Astrocyte of the hippocampus (primary cell): ENCODE measurements at places on chromosomes 2 and 18.

- peak; percentile 89 for DNase-seq
Measured at GRCh38 chr18:49849331-49850217, 36.2 kb upstream of the ACAA2 start.

DNA sequence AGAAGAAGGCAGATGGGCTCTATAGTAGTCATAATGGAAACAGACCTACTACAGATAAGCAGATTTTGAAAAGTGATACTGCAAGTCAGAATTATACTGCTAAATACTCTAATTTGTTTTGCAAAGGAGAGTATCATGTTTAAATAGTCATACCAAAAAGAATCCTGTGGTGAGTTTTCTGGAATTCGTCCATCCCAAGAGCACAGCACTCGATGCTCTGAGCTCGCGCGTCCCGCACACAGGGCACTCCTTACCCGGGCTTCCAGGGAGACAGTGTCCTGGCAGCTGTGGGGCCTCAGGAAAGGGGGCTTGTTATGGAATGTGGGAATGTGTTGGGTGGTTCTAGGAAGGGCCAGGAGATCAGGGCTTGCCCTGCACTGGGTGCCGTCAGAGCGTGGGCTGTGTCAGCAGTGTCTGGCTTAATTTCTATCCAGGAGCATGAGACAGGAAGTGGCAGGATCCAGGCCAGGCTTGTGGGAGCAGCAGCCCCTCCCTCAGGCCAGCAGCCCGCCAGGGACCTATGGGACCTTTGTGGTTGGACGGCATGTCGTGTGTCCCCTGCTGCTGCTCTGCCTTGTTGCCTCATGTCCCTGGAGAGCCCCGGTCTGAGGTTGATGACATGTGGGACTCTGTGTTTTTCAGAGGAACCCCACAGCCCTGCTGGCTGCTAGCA lies 193.2 kb upstream of the TPO start:
- no peak for DNase-seq

- no peak for DNase-seq
Measured at GRCh38 chr18:61530681-61531080, 197.5 kb downstream of the CDH20 start.

DNA sequence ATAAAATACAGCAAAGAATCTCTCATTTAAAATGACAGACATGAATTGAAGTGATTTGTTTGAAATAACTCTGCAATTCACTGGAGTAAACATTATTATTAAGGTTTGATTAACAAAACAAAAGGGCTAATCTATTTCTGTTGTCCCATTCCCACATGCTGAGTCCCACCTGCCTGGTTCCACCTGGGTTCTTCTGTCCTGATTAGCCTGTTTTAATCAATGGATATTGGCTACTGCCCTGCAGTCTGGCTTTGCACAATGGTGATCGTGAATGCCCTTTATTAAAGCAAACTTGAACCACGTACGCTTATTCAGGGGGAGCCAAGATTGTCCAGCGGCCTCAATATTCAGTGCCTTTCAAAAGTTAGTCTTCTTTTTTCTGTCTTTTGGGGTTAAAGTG lies 72.8 kb upstream of the CDH19 start:
- DNase-seq: no peak

DNA sequence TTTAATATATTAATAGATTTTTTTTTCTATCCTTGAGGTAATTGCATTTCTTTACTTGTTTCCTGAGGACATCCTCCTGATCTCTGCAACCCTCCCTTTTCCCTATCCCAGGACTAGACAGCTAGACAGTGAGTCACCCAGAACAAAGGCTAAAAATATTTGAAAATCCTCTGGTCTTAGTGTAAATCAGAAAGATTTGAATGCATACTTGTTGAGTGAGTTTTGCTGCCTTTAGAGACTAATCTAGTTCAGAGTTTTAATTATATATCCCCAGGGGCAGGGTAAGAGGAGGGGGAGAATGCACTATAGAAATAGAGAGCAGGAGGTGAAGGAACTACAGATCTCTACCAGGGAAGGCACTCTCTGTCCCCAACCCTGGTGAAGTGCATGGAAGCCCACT lies 202.3 kb upstream of the TCF4 start:
- peak; percentile 88 for DNase-seq

DNA sequence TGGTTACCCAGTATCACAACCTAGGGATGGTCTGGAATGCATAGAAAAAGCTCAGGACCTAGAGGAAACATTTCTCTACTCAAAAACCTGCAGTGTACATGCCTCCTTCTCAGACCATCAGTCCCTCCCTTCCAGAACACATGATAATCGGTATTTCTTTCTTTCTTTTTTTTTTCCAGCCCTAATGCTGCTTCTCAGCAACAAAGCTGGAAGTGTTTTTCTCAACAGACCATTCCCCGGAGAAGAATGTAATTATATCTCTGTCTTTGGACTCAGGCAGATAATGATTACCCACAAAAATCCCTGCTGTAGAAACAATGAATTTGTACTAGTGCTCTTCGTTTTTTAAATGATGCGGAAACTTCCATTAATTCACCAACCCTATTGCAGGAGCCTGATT lies 44.1 kb upstream of the NDUFV2 start:
- DNase-seq: peak; percentile 10

GRCh38 chr2:42074661-42075060 lies 26.8 kb downstream of the PKDCC start:
- no peak for DNase-seq

GRCh38 chr18:47203626-47204464 lies 27.7 kb upstream of the IER3IP1 start:
- DNase-seq: no peak

DNA sequence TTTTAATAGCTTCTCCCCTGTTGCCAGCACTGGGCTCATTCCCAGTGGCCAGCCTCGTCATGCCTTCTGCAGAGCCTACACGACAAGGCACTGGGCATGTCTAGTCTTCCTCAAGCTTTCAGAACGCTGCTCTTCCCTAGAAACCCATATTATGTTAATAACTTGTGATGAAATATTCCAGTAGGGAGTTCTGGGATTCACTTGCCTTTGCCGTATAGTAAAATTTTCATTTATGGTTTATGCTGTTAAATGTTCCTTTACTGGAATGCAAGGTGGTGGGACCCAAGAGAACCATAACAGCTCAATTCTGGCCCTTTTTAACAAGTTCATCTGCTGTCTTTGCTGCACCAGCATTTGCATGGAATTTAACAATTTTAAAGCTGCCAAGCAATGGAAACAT lies 45.5 kb upstream of the SLC14A1 start:
- no peak for DNase-seq

- DNase-seq: no peak
Measured at GRCh38 chr18:8856769-8857393, 151.5 kb downstream of the MTCL1 start.

- peak; percentile 88 for DNase-seq
Measured at GRCh38 chr2:178279142-178279541, 84.8 kb downstream of the OSBPL6 start.

- no peak for DNase-seq
Measured at GRCh38 chr2:54574107-54574859, 118.2 kb downstream of the SPTBN1 start.

DNA sequence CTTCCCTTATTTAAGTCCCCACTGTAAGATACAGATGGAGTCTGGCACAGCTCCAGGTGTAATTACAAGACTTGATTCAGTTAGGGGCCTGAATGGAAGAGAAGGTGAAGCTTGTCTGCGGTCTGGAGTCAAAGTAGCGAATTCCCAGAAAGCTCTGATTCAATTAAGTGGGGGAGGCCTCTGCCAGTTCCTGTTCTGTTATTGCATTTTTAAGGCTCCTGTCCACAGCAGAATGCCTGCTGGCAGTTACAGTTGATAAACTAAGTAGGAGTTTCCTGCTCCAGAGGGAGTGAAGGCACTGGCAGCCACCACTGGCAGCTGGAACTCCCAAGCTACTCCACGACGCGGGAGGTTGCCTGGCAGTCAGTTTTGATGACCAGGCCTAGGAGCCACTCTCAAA lies 181.1 kb downstream of the SOCS6 start:
- peak; percentile 79 for DNase-seq

GRCh38 chr2:176056406-176056805 lies 27.4 kb downstream of the EVX2 start:
- DNase-seq: no peak

DNA sequence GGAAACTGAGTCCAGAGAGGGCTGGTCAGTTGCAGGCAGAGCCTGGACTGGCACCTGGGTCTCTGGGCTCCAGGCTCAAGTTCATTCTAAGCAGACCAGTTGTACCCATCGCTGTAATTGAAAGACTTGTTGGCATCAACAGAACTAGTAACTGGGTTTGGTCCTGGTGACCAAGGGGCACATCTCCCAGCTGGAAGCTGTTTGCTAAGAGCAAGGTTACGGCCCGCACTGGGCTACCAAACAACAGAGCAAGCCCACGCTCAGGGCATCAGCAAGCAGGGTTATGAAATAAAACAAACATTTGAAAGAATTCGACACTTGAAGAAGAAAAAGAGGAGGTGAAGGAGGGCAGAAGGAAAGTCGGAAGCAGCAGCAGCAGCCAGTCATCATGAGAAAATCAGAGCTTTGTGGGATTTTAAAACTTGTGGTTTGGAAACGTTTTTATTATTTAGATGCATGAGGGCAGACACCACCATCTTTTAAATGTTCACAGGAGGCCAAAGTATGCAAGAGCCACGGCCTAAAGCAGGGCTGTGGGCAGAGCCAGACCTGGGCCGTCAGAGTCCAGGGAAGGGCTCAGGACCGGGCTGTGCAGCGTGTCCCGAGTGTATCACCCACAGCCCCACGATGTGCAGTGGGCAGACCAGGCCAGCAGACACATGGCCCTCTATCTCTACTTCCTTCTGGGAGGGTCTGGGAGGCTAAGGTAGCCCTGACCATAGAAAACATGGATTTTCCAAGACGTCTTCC lies 220.3 kb downstream of the BCL2 start:
- DNase-seq: no peak

GRCh38 chr2:119142824-119143223 lies 15.7 kb downstream of the C1QL2 start:
- DNase-seq: peak; percentile 11

DNA sequence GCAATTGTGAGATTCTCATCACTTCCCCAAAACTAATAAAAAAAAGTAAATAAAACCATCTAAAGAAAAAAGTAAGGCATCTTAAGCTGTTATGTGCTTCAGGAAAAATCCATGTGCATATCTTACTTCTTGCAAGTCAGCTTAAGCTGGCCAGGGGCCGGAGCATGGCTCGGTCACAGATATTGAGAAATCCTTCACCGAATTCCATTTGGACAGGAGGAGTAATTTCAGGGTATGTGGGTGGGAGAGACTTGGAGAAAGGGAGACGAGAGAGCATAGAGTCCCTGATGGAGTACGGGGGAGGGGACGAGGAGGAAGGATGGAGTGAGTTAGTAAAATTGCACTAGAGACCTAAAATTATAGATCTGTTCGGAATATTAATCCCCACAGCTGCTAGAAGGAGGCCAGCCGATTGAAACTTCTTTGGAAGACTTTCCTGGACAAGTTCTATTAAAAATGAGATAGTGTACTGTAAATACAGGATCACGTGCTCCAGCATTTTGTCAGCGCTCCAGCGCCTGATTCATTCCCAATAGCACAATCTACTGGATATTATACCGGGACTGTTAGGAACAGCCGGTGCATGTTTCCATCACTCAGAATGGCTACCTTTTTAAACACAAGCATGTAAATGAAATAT lies 438.5 kb downstream of the ZNF516 start:
- no peak for DNase-seq

- DNase-seq: peak; percentile 2
Measured at GRCh38 chr2:60104514-60105505, 448.6 kb downstream of the BCL11A start.

DNA sequence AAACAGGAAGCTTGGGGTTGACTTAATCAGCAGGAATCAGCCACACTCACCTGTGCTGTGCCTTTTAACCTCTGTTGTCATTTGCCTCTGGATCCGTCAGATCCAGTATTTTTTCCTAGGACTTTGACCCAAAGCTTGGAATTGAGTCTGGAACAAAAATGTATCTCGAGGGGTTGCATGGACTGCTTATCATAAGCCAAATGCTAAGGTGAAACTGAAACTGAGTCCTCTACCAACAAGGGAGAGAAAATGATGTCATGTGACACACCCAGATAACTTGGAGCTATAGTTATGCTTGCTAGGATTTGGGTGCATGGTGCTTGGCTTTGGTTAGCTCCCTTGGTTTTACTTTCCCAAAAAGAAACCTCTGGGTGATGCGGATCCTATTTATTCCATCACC lies 2158.6 kb upstream of the PIK3C3 start:
- no peak for DNase-seq

- no peak for DNase-seq
Measured at GRCh38 chr2:187013058-187013457, 164.1 kb upstream of the ZSWIM2 start.

DNA sequence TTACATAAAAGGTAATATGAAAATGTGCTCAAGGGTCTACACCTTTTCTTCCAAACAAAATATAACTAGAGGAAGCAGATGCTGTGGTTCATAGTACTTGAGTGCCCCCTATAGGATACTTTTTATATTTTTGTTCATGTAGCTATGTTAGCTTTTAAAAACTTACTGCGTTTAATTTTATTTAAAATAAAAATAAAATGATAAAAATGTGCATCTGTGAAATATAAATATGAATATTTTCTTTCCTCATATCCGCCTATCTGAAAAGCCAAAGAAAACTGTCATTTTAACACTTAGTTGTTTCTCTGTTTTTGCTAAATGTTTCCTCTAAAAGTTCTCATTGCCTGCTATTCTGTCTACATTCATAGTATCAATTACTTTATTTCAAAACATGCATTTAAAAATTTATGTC lies 9.6 kb upstream of the LRP1B start:
- DNase-seq: peak; percentile 59
